Astrocyte (in vitro differentiated cells and primary cell): ENCODE measurements at places on chromosomes 6 and 20.
A peak's percentile ranks its signal among the peaks of the same experiment; 100 is the strongest.

- no peak overlapping the region for H3K27ac ChIP-seq
- H3K27me3 ChIP-seq, result no peaks in the 10 kb centered on the region
- H3K4me1 ChIP-seq, result no peaks in the 10 kb centered on the region
- DNase-seq, result no peak
- peaks cover 52% of the 10 kb centered on the region for H3K36me3 ChIP-seq
Observed at GRCh38 chr6:152206072-152206818, 398.8 kb downstream of the ESR1 start.

- H3K27me3 ChIP-seq, result no peaks in the 10 kb centered on the region
- peak overlapping the region; percentile 76 for H3K4me3 ChIP-seq
- H3K4me1 ChIP-seq, result peaks cover 7% of the 10 kb centered on the region
- peak; percentile 74 for DNase-seq
- no peaks in the 10 kb centered on the region for H3K36me3 ChIP-seq
Observed at GRCh38 chr6:136822046-136822375, 381 bp upstream of the PEX7 start.

DNA sequence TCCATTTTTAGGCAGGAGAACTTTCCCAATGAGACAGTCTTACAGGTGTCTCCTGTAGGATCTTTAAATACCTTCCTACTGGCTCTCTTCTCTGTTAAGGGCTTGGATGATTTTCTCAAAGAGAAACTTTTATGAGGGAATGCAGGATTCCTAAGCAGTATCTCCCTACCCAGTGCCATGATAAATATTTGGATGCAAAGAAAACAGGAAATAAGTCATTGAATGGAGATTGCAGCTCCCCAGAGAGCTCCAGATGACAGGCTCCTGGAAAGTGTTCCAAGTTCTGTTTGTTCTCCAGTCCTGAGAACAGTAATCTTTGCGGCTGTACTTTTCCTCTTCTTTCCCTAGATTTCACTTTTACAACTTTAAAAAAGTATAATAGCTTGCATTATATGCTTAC is 2.4 kb upstream of the SCGN start:
- DNase-seq, result no peak
- H3K27ac ChIP-seq, result no peak overlapping the region
- no peaks in the 10 kb centered on the region for H3K36me3 ChIP-seq
- H3K4me3 ChIP-seq, result no peak overlapping the region

DNA sequence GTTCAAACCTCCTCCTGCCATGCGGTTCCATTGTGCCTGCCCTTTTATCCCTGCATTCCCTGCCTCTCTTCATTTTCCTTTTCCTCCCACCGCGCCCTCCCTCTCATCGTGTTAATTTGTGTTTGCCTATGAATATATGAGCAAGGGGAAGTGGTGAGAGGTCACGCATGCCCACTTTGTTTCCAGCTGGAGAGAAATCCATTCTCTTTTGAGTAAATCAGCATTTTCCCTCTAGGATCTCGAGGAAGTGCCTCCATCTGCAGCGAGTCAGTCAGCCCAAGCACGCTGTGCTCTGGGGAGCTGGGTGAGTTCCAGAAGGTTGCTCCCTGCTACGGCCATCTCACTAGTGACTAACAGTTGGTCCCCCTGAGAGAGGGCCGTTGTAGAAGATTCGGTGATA is 42.9 kb downstream of the CDH26 start:
- no peak overlapping the region for H3K27ac ChIP-seq
- no peaks in the 10 kb centered on the region for H3K36me3 ChIP-seq
- no peak for DNase-seq
- H3K27me3 ChIP-seq, result no peaks in the 10 kb centered on the region

DNA sequence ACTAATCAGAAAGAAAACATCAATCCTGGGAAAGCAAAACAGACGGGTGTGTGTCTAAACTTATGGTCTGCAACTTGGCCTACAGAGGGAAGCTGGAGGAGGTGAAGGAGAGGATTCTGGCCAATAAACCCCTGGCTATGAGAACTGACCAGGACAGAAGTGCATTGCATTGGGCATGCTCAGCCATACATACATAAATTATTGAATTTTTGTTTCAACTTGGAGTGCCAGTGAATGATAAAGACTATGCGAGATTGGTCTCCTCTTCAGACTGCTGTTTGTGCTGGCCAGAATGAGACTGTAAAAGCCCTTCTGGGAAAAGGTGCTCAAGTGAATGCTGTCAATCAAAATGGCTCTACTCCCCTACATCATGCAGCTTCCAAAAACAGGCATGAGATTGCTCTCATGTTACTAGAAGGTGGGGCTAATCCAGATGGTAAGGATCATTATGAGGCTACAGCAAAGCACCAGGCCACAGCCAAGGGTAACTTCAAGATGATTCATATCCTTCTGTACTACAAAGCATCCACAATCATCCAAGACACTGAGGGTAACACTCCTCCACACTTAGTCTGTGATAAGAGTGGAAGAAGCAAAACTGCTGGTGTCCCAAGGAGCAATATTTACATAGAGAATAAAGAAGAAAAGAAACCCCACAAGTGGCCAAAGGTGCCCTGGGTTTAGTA is 17.4 kb downstream of the ADNP start:
- no peaks in the 10 kb centered on the region for H3K27me3 ChIP-seq
- H3K27ac ChIP-seq, result peak overlapping the region; percentile 25
- peaks cover 38% of the 10 kb centered on the region for H3K4me1 ChIP-seq
- H3K36me3 ChIP-seq, result peaks cover 2% of the 10 kb centered on the region
- no peak overlapping the region for H3K4me3 ChIP-seq

DNA sequence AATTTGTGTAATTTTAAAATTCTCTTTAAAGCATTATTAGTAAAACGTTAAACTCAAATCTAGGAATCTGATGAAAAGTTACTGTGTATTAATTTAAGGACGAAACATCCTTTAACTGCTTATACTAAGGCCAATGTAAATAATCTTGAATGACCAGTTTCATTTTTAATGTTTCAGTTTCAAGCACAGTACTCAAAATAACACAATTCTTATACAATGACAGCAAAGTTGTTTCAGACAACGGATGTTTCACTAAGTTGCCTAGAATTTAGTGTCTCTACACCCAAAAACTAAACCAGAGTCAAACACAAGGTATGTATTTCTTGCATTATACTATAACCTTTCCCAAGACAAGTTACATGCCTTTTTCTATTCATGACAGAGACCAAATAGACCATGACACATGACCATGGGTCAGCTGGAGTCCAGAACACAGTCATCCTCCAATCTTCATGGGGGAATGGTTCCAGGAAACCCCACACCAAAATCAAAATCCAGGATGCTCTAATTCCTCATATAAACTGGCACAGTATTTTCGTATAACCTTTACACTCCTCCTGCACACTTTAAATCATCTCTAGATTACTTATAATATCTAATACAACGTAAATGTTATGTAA is 7.7 kb downstream of the PHIP start:
- H3K36me3 ChIP-seq, result no peaks in the 10 kb centered on the region
- no peak overlapping the region for H3K4me3 ChIP-seq

- peaks cover 46% of the 10 kb centered on the region for H3K36me3 ChIP-seq
- no peak for DNase-seq
- H3K4me1 ChIP-seq, result no peaks in the 10 kb centered on the region
Observed at GRCh38 chr20:32140603-32141002, 31.1 kb downstream of the TM9SF4 start.

DNA sequence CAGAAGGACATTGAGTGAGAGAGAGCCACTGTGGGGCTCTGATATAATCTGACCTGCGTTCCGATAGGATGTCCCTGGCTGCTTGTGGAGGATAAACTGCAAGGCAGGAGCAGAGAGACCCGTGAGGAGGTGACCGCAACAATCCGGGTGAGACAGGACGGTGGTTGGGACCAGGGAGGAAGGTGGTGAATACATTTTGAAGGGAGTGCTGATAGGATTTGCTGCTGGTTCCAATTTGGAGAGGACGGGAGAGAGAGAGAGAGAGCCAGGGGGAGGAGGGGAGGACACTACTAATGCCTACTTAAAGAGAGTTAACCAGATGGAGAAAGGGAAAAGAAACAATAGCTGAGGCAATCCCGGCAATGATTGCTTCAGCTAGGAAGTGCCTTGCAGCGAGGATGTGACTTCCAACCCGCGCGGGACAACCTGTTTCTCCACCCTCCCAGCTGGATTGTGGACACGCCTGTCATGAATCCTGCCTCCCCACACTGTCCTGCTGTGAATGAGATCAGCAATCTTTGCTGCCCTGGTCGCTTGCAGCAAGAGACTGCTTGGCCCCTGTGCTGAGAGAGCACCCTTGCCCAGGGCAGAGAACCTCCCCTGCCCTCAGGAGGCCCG is 199.0 kb upstream of the KCNG1 start:
- H3K4me1 ChIP-seq, result no peaks in the 10 kb centered on the region
- H3K4me3 ChIP-seq, result no peak overlapping the region
- no peak overlapping the region for H3K27ac ChIP-seq
- no peaks in the 10 kb centered on the region for H3K36me3 ChIP-seq

DNA sequence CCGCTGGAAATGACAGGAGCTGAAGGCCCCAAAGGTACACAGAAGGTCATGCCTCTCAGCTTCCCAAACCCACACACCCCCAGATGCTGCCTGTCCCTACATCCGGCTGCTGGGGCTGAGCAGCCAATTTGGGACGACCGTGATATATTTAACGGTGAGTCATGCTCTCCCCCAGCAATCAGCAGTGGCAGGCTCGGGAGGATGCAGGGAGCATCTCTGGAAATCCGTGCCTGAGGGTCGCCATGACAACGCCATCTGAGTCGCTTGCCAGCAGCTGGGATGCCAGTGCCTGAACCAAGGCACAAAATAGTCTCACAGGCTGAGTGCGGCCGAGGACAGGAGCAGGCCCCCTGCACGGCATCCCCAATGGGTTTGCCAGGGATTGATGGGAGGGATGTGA is 57.9 kb downstream of the KCNB1 start:
- no peak overlapping the region for H3K4me3 ChIP-seq
- peak; percentile 6 for DNase-seq
- peaks cover 31% of the 10 kb centered on the region for H3K27me3 ChIP-seq
- no peak overlapping the region for H3K27ac ChIP-seq
- H3K36me3 ChIP-seq, result no peaks in the 10 kb centered on the region

DNA sequence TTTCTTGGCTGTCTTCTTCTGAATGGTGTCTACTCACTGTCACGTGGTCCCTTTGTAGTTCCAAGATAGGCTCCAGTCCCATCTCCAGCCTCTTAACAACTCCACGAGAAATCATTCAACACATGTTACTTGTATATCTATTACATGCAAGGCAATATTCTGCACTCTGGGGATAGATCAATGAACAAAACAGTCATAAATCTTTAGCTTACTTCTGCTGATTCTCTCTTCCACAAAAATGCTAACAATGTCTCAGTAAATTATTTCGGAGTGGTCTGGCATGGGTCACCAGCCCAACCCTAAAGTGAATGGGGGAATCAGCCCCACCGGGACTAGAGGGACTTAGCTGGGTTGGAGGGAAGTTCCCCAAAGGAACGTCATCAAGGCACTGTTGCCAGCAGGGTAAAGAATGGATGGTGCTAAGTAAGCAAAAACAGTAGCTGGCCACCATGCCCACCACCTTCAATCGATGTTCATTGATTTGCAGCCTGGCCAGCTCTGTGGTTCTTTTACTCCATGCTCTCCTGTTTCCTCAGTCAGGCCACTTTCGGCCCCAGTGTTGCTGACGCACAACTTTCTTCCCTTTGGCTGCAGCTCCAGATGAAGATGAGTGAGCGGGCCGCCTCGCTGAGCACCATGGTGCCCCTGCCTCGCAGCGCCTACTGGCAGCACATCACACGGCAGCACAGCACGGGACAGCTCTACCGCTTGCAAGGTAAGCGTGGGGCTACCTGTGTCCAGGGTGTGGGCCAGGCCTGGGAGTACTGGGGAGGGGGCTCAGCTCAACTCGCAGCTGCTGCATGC is 167.7 kb downstream of the DOK5 start:
- H3K27me3 ChIP-seq, result no peaks in the 10 kb centered on the region
- no peak overlapping the region for H3K27ac ChIP-seq
- H3K36me3 ChIP-seq, result no peaks in the 10 kb centered on the region
- no peak overlapping the region for H3K4me3 ChIP-seq
- H3K4me1 ChIP-seq, result peaks cover 8% of the 10 kb centered on the region

DNA sequence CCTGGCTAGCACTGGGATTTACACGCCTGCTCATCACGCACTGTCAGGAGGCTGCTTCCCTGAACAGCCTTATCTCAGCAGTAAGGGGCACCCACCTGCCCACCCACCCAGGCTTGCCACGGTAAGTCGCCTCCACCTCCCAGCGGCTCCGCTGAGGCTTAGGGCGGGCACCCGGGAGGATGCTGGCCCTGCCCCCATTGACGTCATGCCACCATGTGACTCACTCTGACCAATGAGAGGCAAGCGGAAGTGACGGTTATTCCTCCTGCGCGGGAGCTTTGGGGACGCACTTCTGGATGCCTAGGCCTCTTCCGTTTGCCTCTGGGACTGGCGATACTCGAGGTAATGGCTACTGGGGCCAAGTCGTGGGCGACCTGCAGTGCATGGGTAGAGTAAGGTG is 256.8 kb downstream of the QKI start:
- H3K27me3 ChIP-seq, result no peaks in the 10 kb centered on the region
- H3K36me3 ChIP-seq, result no peaks in the 10 kb centered on the region
- H3K4me1 ChIP-seq, result no peaks in the 10 kb centered on the region
- no peak overlapping the region for H3K27ac ChIP-seq
- DNase-seq, result no peak

- peak; percentile 35 for DNase-seq
- no peak overlapping the region for H3K27ac ChIP-seq
- H3K4me1 ChIP-seq, result no peaks in the 10 kb centered on the region
- no peaks in the 10 kb centered on the region for H3K27me3 ChIP-seq
- no peaks in the 10 kb centered on the region for H3K36me3 ChIP-seq
- H3K4me3 ChIP-seq, result no peak overlapping the region
Observed at GRCh38 chr6:24864343-24864742, 65.6 kb upstream of the ARMH2 start.

GRCh38 chr6:7879043-7879442 is 31.5 kb downstream of the TXNDC5 start:
- H3K27me3 ChIP-seq, result no peaks in the 10 kb centered on the region
- no peak overlapping the region for H3K4me3 ChIP-seq
- peaks cover 41% of the 10 kb centered on the region for H3K36me3 ChIP-seq
- H3K4me1 ChIP-seq, result no peaks in the 10 kb centered on the region
- DNase-seq, result no peak

DNA sequence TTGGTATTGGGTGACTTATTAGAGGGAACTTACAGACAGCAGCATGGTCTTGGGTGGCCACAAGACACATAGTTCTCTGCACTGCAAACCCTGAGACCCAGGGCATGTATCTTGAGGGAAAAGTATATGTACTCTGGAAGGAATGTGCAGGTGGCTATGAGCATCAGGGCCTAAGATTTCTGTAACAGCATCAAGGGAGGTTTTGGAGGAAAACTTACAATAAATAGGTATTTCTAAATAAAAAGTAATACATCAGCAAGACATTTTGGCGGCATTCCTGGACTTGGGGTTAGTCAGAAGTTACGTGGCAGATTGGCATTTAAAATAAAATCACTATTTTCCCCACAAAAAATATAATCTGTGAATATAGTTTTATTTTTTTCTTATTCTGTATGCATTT is 8.0 kb upstream of the STX7 start:
- no peaks in the 10 kb centered on the region for H3K4me1 ChIP-seq
- H3K27ac ChIP-seq, result no peak overlapping the region
- DNase-seq, result peak; percentile 45
- H3K27me3 ChIP-seq, result peaks cover 1% of the 10 kb centered on the region
- no peak overlapping the region for H3K4me3 ChIP-seq

GRCh38 chr6:138099832-138100231 is 7.4 kb downstream of the PERP start:
- H3K4me1 ChIP-seq, result no peaks in the 10 kb centered on the region
- peaks cover 7% of the 10 kb centered on the region for H3K36me3 ChIP-seq
- H3K4me3 ChIP-seq, result no peak overlapping the region
- no peak overlapping the region for H3K27ac ChIP-seq
- no peaks in the 10 kb centered on the region for H3K27me3 ChIP-seq
- peak; percentile 64 for DNase-seq

GRCh38 chr20:9352739-9353138 is 161.7 kb upstream of the LAMP5 start:
- no peak for DNase-seq
- no peak overlapping the region for H3K4me3 ChIP-seq
- H3K27ac ChIP-seq, result no peak overlapping the region
- H3K27me3 ChIP-seq, result no peaks in the 10 kb centered on the region
- H3K36me3 ChIP-seq, result no peaks in the 10 kb centered on the region
- H3K4me1 ChIP-seq, result no peaks in the 10 kb centered on the region
